Esophagus squamous epithelium (tissue), 5 donors: ENCODE measurements at places on chromosomes 7 and 10.

DNA sequence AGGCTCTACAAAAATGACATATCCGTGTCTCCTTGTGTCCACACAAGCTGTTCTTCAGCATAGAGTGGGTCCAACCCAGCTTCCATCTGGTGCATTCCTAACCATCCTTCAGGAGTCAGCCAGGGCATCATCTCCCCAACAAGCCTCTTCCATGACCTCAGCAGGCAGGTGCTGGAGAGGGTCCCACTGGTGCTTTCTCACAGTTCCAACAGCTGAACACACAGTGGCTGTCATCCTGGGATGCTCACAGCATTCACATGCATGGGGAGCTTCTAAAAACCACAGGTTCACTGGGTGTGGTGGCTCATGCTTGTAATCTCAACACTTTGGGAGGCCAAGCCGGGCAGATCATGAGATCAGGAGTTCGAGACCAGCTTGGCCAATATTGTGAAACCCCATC is 6.4 kb upstream of the CYP3A4 start:
- no peak for DNase-seq

- no peak for DNase-seq
Observed at GRCh38 chr7:28008171-28008570, 172.4 kb downstream of the JAZF1 start.

GRCh38 chr10:69439350-69439739 is 11.9 kb upstream of the TSPAN15 start:
- DNase-seq = no peak

DNA sequence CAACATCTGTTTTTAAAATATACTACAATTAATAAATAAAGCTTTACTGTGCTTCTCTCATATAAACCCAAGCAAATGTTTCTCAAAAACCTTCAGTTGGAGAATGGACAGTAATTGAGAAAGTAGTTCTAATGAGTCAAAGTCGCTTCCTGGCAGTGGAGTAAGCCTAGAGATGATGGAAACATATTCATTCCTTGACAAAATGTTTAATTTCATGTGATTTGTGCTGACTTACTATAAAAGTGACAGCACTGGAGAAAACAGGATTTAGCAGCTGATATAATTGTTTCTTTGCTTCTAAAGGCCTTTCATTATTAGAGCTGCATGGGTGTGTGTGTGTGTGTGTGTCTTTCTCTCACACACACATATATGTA is 9.0 kb downstream of the ELMO1 start:
- DNase-seq = no peak

GRCh38 chr10:65030263-65030662 is 1509.1 kb downstream of the REEP3 start:
- no peak for DNase-seq

GRCh38 chr10:122113161-122113944 is 124.4 kb downstream of the TACC2 start:
- no peak for DNase-seq

DNA sequence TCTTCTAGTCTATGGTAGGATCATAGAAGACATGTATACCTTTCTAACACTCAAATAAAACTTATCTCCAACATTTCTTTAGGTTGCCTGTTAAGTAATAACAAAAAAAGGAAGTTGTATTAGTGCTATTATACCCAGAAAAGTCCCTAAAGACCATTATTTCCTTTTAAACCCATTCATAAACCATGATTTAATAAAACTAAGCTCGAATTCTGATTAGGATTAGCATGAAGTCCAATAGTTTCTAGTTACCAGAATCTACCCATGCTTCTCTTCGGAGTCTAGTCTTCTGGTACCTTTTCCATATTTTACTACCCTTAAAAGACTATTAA is 62.7 kb downstream of the USP6NL start:
- DNase-seq = no peak

DNA sequence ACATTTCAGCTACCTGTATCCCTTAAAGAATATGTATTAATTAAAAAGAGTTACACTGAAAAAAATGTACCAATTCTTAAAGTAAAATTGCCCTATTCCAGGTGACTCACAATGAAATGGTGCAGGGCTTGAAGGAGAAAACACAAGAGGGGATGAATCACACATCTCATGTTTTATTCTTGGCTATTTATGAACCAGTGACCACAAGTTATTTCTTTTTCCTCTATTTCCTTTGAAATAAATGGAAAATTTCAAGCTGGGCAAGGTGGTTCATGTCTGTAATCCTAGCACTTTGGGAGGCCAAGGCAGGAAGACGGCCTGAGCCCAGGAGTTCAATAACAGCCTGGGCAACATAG is 106.8 kb downstream of the UBE2H start:
- DNase-seq = no peak

DNA sequence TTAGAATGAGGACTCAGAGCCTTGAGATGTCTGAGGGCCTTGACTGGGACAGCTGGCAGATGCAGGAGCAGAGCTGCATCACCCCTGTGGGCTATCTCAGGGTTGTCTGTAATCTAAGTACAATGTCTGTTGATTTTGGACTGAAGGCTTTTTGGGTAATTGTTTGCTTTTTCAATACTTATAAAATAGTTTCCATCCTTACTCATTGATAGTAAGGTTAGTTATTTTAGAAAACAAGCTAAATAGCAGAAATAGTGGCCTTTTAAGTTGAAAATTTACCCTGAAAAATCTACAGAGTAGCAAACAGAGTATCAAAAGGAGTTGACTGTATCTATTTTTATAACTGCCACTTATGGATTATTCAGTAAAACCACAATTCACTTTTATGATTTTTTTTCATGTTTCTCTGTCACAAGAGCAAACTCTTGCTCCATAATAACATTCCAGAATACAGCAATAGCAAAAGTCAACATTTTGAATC is 179.7 kb downstream of the CFTR start:
- DNase-seq = no peak

GRCh38 chr7:156780724-156781455 is 112.1 kb downstream of the LMBR1 start:
- DNase-seq = no peak

GRCh38 chr10:13631594-13631993 is 44.8 kb downstream of the PRPF18 start:
- no peak for DNase-seq

- DNase-seq = no peak
Observed at GRCh38 chr7:156327916-156328315, 312.7 kb upstream of the RNF32 start.

DNA sequence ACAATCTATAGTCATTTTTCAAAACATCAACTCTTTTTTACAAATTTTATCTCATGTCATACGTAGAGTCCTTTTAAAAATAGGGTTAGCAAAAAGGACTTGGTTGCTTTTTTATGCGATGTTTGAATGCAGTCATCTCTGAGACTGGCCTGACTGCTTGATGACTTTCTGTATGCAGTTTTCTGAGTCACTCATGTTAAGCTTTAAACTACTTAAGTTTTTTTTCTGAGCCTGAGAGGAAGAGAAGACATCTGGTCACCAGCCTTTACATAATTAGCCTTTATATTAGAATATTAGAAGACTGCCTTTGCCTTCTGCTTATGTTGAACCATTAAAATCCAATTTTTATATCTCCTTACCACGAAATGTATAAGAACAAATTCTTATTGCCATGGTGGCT is 834.4 kb upstream of the MBL2 start:
- DNase-seq = no peak

DNA sequence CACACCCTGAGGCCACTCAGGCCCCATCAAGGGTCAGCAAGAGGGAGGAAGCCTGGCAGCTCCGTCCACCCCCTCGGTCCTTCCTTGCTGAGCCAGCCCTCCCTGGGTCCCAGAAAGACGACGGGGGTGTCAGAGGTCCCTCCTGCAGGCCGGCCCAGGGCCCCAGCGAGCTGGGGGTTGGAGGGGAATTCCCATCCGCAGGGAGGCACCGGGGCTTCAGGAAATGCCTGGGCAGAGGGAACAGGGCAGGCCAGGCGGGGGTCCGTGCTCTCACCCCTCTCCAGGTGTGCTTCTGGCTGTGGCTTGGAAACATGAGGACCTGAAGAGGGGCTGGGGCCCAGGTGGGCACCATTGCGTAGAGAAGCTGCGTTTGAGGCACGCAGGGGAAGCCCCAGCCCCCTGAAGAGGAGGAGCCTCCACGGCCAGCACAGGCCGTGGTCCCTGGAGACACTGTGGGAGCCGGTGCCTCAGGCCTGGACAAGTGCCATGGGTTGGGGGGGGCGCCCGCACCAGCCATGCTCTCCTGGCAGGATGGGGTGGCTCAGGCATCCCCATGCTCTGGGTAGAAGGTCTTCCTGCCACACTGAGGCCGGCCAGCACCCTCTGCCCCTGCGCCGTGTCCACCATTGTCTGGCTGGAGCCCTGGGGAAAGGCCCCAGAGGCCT is 66.7 kb downstream of the PDGFA start:
- no peak for DNase-seq

DNA sequence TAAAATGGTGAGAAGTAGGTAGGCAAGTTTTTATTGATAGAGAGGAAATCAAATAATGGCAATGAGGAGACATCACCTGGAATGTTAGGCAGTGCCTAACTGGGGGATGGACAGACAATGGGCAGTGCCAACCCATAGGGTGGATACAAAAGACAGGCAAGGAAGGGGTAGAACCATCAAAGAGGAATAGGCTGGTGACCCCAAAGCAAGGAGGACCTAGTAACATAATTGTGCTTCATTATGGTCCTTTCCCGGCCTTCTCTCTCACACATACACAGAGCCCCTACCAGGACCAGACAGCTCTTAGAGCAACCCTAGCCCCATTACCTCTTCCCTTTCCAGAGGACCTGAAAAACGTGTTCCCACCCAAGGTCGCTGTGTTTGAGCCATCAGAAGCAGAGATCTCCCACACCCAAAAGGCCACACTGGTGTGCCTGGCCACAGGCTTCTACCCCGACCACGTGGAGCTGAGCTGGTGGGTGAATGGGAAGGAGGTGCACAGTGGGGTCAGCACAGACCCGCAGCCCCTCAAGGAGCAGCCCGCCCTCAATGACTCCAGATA is 30.0 kb downstream of the PRSS2 start:
- DNase-seq = no peak

DNA sequence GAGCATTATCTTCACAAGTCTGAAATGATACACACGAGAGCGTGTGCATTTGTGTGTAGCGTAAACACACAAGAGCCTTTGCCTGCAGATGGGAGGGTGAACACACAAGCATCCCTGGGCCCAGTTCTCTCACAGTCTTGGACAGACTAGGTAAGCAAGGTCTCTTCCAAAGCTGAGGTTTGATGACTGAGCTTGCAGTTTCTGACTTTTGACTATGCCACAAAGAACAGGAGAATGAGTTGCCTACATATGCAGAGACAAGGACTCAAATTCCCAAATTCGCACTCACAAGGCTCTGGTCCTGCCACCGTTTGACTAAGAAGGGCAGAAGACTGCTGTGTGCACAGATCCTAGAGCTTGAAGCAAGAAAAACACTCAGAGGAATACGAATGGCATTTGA is 55.8 kb downstream of the FAM53B start:
- no peak for DNase-seq

GRCh38 chr7:135920478-135920877 is 56.7 kb downstream of the MTPN start:
- DNase-seq = no peak

DNA sequence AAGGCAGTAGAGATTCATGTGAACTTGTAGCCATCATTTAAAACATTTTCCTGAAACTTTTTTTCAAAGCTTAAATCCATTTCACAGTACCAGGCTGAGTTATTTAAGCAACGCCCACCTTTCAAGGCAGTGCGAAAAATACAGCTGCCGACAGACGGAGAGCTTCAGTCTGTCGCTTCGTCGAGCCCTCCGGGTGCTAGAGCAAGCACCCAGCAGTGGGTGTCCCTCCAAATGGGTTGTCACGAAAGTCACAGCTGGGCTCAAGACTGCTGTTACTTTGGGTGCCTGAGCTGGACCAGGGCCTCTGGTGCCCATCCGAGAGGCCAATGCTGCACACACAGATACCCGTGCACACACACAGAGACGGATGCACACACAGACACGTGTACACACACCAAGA is 135.6 kb downstream of the TCERG1L start:
- no peak for DNase-seq

- no peak for DNase-seq
Observed at GRCh38 chr7:107505997-107506673, 36.3 kb downstream of the GPR22 start.
